Hepatocyte (in vitro differentiated cells): ENCODE measurements at places on chromosomes 2 and 18. TPM values are rescaled to one million over a fixed set of nuclear protein-coding genes. Genes with fewer than 3 reads are reported as not detected.
A peak's percentile ranks its signal among the peaks of the same experiment; 100 is the strongest.

Gene IL36A
- polyA plus RNA-seq: not detected in 2 replicates

DNA sequence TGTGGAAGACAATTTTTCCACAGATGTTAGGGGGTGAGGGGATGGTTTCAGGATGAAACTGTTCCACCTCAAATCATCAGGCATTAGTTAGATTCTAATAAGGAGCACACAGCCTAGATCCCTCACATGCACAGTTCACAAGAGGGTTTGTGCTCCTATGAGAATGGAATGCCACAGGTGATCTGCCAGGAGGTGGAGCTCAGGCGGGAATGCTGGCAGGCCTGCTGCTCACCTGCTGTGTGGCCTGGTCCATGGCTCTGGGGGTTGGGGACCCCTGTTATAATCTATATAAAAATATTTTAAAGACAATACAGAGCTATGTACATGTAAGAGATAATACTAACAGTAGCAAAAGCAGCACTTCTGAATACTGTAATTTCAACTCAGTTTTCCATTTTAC lies 19.2 kb downstream of the CWC22 start:
- DNase-seq: no peak
- no peak overlapping the region for H3K27ac ChIP-seq
- no peaks in the 10 kb centered on the region for H3K4me1 ChIP-seq
- H3K36me3 ChIP-seq: peaks cover 4% of the 10 kb centered on the region
- no peak overlapping the region for H3K4me3 ChIP-seq

GRCh38 chr2:219081701-219082331 lies 21.1 kb upstream of the IHH start:
- H3K27me3 ChIP-seq: no peaks in the 10 kb centered on the region
- peaks cover 25% of the 10 kb centered on the region for H3K4me1 ChIP-seq
- no peaks in the 10 kb centered on the region for H3K36me3 ChIP-seq
- H3K4me3 ChIP-seq: no peak overlapping the region
- DNase-seq: peak; percentile 43

DNA sequence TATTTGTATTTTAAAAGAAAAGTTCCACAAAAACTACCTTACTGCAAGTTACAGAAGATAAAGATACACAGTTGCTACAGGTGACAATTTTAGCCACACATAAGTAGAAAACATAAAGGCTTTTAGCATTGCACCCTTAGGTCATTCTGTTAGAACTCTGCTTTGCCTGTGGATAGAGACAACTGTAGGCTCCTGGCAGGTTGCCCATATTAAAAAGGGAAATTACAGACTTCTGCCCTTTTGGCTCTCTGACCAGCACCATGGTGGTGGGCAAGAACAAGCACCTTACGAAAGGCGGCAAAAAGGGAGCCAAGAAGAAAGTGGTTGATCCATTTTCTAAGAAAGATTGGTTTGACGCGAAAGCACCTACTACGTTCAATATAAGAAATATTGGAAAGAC lies 223.3 kb downstream of the MC4R start:
- no peak for DNase-seq
- H3K27me3 ChIP-seq: no peaks in the 10 kb centered on the region
- no peaks in the 10 kb centered on the region for H3K36me3 ChIP-seq
